Daoy (cell line): ENCODE measurements at places on chromosomes 4 and X. TPM values are rescaled to one million over a fixed set of nuclear protein-coding genes. Genes with fewer than 3 reads are reported as not detected.
A peak's percentile ranks its signal among the peaks of the same experiment; 100 is the strongest.

DNA sequence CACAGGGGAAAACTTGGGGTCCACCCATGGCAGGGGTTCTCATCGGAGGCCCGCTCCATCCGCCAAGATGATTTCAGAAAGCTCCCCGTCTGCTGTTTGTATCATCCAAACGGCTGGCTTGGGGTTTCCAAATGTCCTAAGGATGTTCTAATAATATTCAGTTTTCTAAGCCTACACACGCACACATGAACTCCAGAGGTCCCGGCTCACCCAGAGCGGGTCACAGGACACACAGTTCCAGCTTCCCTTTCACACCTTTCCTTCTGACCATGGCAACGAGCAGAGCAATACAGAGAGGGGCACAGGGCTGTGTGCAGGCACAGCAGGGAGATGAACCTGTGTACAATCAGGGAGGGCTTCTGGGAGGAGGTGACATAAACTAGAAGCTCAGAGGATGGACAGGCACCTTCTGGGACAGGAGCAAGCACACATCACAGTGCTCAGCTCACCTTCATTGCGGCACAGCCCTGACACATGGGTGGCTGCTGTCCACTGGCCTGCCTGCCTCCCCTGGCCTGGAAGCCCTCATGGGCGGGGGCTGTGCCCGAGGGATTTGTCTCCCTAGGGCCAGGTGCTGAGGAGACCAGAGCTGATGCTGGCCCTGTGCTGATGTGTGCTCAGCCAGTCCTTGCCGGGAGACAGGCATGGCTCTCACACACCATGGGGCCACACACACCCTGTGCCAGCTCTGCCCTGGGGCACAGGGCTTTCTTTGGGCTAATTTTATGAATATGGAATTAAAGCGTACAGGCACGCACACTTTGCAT, 44.8 kb downstream of the ABLIM2 start:
- no peak for DNase-seq

- DNase-seq = no peak
These were observed 1136.6 kb downstream of the FAT4 start for GRCh38 chr4:126451237-126451873.

DNA sequence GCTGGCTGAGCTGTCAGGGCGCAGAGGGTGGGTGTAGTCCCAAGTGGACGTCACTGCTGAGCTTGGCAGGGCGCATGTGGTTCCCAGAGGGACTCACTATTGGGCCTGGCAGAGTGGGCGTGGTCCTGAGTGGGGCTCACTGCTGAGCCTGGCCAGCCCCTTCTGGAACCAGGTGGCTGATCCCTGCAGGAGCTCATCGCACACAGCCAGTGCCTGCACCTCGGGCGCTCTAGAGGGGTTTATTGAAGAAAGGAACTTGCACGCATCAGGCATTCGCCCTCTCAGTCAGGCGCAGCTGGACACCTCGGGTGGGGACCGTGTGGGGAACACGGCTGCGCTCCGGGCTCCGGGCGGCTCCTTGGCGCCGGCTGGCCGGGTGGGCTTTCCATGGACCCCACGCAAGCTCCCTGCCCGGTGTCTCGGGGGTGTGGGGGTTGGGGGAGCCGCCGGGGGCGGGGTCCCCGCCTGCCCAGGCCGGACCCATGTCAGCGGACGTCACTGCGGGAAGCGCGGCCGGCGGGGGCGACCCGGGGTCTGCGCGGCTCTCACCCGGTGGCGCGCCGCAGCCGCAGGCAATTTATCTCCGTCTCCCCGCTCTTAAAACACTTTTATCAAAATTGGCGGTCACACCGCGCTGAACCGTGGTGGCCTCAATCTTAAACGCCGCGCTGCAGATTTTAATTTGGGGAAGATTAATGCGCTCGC, 65.4 kb upstream of the NKX1-1 start:
- DNase-seq = peak; percentile 13

DNA sequence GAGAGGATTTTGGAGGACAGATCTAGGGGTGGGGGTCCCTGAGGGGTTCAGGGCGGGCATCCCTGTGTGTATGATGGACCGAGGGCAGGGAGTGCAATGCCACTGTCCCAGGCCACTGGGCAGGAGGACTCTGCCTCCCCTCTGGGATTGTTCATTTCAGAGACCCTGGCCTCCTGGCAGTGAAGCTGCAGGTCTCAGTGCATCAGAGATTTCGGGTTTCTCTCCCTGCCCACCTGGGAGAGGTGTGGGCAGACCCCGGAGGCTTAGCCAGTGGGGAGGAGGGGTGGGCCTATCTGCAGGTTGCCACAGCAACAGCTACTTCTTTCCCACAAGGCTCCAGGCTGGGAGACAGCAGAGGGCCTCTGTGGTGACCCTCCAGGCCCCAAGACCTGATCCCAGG, 80.1 kb upstream of the LRPAP1 start:
- DNase-seq = no peak

DNA sequence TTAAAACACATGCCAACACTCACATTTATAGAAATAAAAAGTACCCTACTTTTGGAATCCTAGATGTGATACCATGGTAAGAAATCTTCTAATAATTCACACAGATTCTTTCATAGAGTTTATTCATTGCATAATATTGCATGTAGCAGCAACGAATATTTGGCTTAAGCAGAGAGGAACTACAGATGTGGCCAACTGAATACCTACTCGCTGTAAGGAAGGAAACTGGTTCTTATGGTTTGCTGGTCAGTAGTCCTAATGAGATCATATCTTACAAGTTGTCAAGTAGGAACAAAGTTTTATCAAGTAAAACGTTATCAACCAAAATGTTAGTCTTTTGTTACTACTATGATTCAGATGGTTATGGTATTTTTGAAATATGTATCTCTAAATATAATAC, 996.1 kb downstream of the PDHA2 start:
- DNase-seq = no peak

DNA sequence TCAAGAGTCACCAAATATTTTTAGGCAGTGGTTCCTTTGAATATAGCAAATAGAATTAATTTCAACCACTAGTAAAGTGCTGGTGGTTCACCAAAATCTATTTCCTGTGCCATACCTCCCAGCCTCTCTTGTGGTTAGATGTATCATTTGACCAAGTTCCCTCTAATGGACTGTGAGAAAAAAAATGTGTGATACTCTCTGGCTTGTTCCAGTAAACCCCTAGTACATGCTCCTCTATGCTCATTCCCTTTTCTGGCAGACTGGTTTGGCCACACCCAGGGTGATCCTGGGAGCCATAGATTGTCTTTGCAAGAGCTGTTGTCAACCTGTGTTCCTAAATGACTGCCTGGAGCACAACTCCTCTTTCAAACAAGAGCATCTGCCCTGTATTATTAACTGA, 109.5 kb downstream of the FRAS1 start:
- DNase-seq = peak; percentile 31

The PPARGC1A gene
- total RNA-seq = 0.17 and 0.27 TPM in 2 replicates
